ENCODE measurements at places on chromosomes 2 and 18.

GRCh38 chr2:189104934-189105333, 74.6 kb downstream of the COL5A2 start:
- H3K27ac ChIP-seq, result no peak overlapping the region
- H3K36me3 ChIP-seq, result no peaks in the 10 kb centered on the region
- H3K27me3 ChIP-seq, result no peaks in the 10 kb centered on the region
- no peak overlapping the region for H3K4me3 ChIP-seq

DNA sequence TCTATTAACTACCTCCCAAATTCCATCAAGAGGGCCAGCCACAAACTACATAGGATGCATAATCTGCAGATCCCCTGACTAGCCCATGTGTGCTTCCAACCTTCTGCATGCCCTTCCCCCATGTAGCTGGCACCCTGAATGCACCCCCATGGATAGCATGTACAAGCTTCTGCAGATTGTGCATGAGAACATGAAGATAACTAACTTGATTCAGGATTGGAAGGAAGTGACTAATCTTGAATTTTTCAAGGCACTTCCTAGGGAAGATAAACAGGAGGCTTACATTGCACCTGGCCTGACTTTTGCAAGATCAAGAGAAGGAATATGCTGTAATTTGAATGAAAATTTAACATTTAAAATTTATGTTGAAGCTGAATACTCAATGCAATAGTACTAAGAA, 66.7 kb downstream of the CDC42EP3 start:
- H3K4me3 ChIP-seq, result no peak overlapping the region
- no peaks in the 10 kb centered on the region for H3K36me3 ChIP-seq
- no peaks in the 10 kb centered on the region for H3K4me1 ChIP-seq
- H3K27ac ChIP-seq, result no peak overlapping the region

- H3K36me3 ChIP-seq, result no peaks in the 10 kb centered on the region
- no peak for DNase-seq
- no peaks in the 10 kb centered on the region for H3K4me1 ChIP-seq
- no peak overlapping the region for H3K27ac ChIP-seq
- H3K4me3 ChIP-seq, result no peak overlapping the region
- no peaks in the 10 kb centered on the region for H3K27me3 ChIP-seq
Observed at GRCh38 chr18:32213693-32214092, 23.9 kb downstream of the MEP1B start.

- DNase-seq, result no peak
- H3K27ac ChIP-seq, result no peak overlapping the region
- no peaks in the 10 kb centered on the region for H3K4me1 ChIP-seq
- H3K27me3 ChIP-seq, result no peaks in the 10 kb centered on the region
Observed at GRCh38 chr2:241676665-241677064, 9.9 kb downstream of the DTYMK start.

DNA sequence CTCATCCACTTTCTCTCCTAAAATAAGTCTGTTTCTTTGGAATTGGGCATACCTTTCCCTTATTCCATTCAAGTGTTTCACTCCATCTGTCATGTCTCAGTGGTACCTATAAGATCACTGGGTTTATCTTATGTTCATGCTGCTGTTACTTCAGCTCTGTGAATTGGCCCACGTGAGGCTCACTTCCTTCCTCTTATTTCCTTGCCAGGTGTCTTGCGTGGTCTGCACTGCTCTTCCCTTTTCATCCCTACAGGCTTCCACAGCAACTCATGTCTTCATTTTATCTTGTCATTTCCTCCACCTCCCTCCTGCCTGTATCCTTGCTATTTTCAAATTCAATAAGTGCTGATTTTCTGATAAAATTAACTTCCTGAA, 159.1 kb upstream of the ALPP start:
- H3K36me3 ChIP-seq, result peaks cover 3% of the 10 kb centered on the region
- no peaks in the 10 kb centered on the region for H3K27me3 ChIP-seq
- no peak for DNase-seq
- H3K4me3 ChIP-seq, result no peak overlapping the region
